ENCODE measurements at places on chromosomes 16 and 17. TPM values are rescaled to one million over a fixed set of nuclear protein-coding genes. Genes with fewer than 3 reads are reported as not detected.

LITAF gene
- total RNA-seq, result 49.6 TPM

PYDC1 gene
- total RNA-seq, result not detected

CLEC18B gene
- 5.1 TPM for total RNA-seq

TEKT5 gene
- total RNA-seq, result 0.28 TPM
